ENCODE measurements at places on chromosomes 1 and 21. TPM values are rescaled to one million over a fixed set of nuclear protein-coding genes. Genes with fewer than 3 reads are reported as not detected.

DNA sequence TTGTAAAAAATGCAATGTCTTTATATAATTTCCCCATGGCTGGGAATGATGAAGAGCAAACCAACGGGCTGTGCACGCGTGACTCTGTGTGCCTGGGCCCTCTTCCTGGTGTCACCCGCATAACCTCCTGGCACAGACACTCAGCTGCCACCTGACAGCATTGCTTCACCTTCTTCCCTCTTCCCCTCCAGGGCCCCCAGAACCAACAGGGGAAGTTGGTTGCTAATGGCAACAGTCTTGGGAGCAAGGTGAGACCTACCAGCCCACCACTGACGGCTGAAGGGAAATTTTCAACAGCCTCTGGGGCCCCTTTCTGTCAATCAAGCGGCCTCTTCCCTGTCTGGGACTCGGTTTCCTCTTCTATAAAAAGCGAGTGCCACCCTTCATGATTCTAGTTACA lies 33.2 kb downstream of the SSBP3 start:
- DNase-seq, result peak; percentile 47
- H3K4me1 ChIP-seq, result peaks cover 50% of the 10 kb centered on the region
- H3K36me3 ChIP-seq, result no peaks in the 10 kb centered on the region
- H3K27ac ChIP-seq, result no peak overlapping the region

CD84 gene
- polyA plus RNA-seq, result 58.1 TPM

DNA sequence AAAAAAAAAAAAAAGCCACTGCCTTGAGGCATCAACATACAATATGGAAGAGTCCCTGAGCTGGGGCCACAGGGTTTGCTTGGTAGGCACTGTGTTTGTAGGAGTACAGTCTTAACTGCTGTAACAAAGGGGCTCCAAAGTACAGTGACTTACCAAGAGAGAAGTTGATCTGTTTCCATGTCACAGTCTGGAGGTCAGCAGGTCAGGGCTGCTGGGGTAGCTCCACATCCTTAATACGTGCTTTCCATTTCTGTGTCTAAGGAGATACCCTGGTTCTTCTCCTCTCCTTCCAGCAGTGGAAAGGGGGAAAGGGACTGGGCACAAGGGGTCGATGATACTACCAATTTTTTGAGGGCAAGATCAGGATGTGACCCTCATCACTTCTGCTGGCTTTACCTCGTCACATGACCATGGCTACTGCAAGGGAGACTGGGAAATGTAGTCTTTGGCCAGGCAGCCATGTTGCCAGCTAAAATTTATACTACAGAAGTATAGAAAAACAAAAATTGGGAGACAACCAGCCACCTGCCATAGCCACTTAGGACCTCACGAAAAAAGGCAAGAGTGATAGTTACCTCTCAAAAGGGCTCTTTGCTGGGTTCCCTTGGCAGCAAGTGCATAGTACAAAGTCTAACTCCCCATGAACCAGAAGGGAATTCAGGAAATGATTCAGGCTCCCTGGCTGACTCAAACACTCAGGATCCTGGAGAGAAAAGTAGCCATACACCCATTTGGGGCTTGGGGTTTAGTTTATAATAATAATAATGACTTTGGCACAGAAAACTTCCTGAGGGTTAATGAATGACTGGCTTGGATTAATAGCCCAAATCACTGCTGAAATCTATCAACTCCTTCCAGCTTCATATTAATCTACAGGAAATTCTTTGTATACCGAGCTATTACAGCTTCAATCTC lies 52.7 kb upstream of the ATP5PO start:
- H3K4me1 ChIP-seq, result no peaks in the 10 kb centered on the region
- H3K4me3 ChIP-seq, result no peak overlapping the region
- H3K27ac ChIP-seq, result no peak overlapping the region
- DNase-seq, result peak; percentile 41

SLFNL1 gene
- polyA plus RNA-seq, result 0.44 TPM

LRRIQ3 gene
- 1.3 TPM for polyA plus RNA-seq

IFFO2 gene
- 3.2 TPM for polyA plus RNA-seq

GRCh38 chr1:178092878-178093493 lies 918 bp upstream of the RASAL2 start:
- DNase-seq, result no peak
- no peak overlapping the region for H3K4me3 ChIP-seq
- H3K36me3 ChIP-seq, result no peaks in the 10 kb centered on the region
- peaks cover 3% of the 10 kb centered on the region for H3K4me1 ChIP-seq
- no peak overlapping the region for H3K27ac ChIP-seq

DNA sequence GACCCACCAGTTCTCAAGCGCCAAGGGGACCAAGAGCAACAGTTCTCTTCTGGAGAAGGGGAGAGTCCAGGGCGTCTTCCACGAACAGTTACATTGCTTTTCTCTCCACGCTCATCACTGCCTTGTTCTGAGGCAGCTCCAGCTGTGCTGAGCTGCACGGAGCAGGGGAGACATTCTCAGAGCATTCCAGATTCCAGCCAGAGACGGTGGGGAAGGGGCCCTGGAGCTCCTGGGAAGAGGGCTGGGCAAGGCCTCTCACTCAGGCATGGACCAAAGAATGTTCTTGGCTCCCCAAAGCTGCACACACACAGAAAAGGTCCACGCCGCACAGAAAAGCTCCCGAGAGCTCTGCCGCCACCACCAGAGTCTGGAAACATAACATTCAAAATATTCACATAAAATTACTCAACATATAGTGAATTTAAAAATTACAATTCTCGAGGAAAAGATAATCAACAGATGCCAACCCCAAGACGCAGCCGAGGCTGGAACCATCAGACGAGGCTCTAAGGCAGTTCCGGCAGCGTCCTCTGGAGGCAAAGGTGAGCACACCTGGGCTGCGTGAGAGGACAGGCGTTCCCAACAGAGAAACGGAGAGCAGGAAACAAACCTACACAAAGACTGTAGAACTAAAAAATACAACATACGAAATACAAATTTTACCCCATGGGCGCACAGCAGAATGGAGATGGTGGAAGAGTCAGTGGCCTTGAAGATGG lies 40.5 kb downstream of the UBE2G2 start:
- H3K27me3 ChIP-seq, result no peaks in the 10 kb centered on the region
- no peak for DNase-seq
- H3K27ac ChIP-seq, result no peak overlapping the region
- H3K36me3 ChIP-seq, result no peaks in the 10 kb centered on the region

OR2G3 gene
- polyA plus RNA-seq, result not detected

LRRC53 gene
- not detected for polyA plus RNA-seq

DNA sequence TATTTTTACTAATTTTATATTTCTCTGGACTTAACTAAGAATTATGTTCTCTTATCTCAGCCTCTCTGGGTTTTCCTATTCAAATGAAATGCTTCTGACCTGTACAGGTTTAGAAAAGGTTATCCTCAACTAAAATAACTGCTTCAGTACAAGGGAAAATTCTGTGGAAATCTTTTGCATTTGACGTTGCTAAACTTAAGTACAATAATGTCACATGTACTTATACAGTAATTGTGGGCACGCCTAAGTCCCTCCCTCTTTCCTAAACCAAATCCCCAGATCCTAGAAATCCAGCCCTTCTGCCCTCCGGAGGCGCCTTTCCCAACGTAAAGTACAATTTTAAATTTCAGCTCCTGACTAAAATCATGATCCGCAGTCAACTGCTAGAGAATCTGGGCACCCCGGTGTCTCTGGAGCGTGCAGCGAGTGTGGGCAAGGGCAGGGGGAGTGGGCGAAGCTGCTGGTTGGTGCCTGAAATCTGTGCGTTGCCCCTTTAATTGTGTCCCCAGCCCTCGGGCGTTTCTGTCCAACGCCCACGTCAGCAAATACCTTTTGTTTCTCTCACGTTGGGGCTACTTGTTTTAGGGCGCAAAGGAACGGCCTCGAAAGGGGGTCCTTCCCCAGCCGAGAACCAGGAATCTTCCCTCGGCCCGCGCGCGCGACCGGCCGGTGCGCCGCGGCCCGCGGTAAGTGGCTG lies at the start of gene ZBTB8A:
Gene ZBTB8A (plus strand): TSS at position 541 of the 697 bp plus-strand sequence. CDS start 53,505 bp downstream, outside the sequence.
- H3K27me3 ChIP-seq, result peaks cover 20% of the 10 kb centered on the region
- H3K4me3 ChIP-seq, result peak within 1 kb of the TSS; percentile 32

DNA sequence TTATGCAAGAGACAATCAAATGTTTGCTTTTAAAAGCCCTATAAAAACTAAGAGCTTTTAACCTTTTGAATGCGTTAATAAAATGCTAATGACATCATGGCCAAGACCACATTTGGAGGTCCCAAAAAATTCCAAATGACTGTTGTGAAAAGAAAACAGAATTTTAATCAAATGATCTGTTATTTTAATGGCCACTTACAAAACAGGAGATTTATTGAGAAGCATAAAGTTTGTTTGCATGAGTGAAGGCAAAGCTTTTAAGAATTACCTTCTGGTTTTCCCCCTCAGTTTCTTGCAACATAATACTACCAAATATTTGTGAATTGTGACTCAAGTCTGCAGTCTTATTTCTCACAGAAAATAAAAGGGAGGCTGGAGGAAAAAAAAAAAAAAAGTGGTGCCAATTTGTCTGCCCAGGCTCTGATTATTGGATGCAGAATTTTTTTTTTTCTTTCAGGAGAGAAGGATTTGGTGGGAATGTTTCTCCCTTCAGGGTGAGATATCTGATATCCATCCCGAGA lies 60.7 kb downstream of the GORAB start:
- H3K4me3 ChIP-seq, result no peak overlapping the region
- DNase-seq, result no peak
- H3K27me3 ChIP-seq, result peaks cover 3% of the 10 kb centered on the region
- H3K36me3 ChIP-seq, result no peaks in the 10 kb centered on the region
- H3K4me1 ChIP-seq, result no peaks in the 10 kb centered on the region

GRCh38 chr21:42393443-42393950 lies 2.4 kb downstream of the TMPRSS3 start:
- no peak overlapping the region for H3K27ac ChIP-seq
- H3K36me3 ChIP-seq, result no peaks in the 10 kb centered on the region
- DNase-seq, result no peak
- H3K27me3 ChIP-seq, result no peaks in the 10 kb centered on the region

DNMT3L gene
- not detected for polyA plus RNA-seq

GRCh38 chr1:2379733-2380404 lies 11.5 kb downstream of the MORN1 start:
- H3K36me3 ChIP-seq, result no peaks in the 10 kb centered on the region
- DNase-seq, result no peak
- H3K4me1 ChIP-seq, result peaks cover 11% of the 10 kb centered on the region
- H3K4me3 ChIP-seq, result no peak overlapping the region

CR1L gene
- not detected for polyA plus RNA-seq

- H3K4me3 ChIP-seq, result no peak overlapping the region
- no peaks in the 10 kb centered on the region for H3K27me3 ChIP-seq
- no peaks in the 10 kb centered on the region for H3K4me1 ChIP-seq
- H3K27ac ChIP-seq, result no peak overlapping the region
- H3K36me3 ChIP-seq, result no peaks in the 10 kb centered on the region
Measured at GRCh38 chr1:214076708-214077065, 88.9 kb downstream of the PROX1 start.

- peaks cover 41% of the 10 kb centered on the region for H3K4me1 ChIP-seq
- H3K36me3 ChIP-seq, result no peaks in the 10 kb centered on the region
- H3K4me3 ChIP-seq, result no peak overlapping the region
- H3K27ac ChIP-seq, result no peak overlapping the region
- DNase-seq, result no peak
Measured at GRCh38 chr1:234929369-234929768, 199.3 kb downstream of the TOMM20 start.

DNA sequence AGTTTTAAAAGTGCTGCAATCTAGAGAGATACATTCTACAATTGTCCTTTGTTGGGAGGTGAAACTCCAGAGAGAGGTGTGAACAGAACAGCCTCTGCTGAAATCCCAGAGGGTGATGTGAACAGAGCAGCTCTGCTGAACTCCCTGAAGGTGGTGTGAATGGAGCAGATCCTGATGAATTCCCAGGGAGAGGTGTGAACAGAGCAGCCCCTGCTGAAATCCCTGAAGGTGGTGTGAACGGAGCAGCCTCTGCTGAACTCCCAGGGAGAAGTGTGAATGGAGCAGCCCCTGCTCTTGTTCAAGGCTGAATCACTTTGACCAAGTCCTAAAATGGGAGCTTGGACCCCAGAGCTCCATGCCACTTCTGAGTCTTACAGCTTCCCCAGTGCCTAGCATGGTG lies 94.7 kb downstream of the LACTBL1 start:
- no peaks in the 10 kb centered on the region for H3K36me3 ChIP-seq
- no peak overlapping the region for H3K4me3 ChIP-seq
- DNase-seq, result no peak
- H3K27ac ChIP-seq, result no peak overlapping the region

CXADR gene
- polyA plus RNA-seq, result 0.81 TPM

DNA sequence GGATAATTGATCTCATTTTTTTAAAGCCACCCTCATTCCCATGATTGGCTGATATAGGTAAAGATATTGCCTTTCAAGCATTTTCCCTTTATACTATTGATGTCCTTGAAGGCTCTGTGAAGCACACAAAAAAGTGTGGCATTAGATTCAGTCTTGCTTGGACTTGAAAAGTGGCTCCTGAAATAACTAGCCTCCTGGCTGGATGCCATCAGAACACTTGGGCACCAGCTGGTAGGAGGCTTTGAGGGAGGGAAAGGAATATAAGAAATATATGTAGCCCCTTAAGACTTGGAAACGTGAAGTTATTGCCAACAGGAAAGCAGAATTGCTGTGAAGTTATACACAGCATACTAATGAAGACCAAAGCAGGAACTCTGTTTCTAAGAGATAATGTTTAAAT lies 14.1 kb downstream of the MTR start:
- DNase-seq, result no peak
- no peaks in the 10 kb centered on the region for H3K27me3 ChIP-seq
- H3K4me1 ChIP-seq, result no peaks in the 10 kb centered on the region
- H3K27ac ChIP-seq, result no peak overlapping the region
- no peak overlapping the region for H3K4me3 ChIP-seq

LCE3E gene
- not detected for polyA plus RNA-seq

GRCh38 chr1:151277249-151277648 lies 4.8 kb upstream of the ZNF687 start:
- DNase-seq, result no peak
- no peaks in the 10 kb centered on the region for H3K36me3 ChIP-seq
- H3K4me1 ChIP-seq, result peaks cover 6% of the 10 kb centered on the region
- no peak overlapping the region for H3K27ac ChIP-seq
- H3K4me3 ChIP-seq, result no peak overlapping the region

CHAF1B gene
- polyA plus RNA-seq, result 2.4 TPM

DNA sequence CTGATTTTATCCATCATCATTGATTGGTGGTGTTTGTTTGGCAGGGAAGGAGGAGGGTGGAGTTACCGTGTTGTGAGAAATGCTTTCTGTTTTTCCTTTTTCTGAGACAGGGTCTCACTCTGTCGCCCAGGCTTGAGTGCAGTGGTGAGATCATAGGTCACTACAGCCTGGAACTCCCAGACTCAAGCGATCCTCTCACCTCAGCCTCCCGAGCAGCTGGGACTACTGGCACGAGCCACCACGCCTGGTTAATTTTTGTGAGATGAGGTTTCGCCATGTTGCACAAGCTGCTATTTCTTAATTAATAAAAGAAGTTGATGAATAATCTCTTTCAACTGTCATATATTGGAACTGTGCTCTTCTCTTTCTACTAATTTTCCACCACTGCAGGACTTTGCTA lies 44.3 kb downstream of the HUNK start:
- H3K4me1 ChIP-seq, result no peaks in the 10 kb centered on the region
- no peak for DNase-seq
- H3K27ac ChIP-seq, result no peak overlapping the region
- no peak overlapping the region for H3K4me3 ChIP-seq
- no peaks in the 10 kb centered on the region for H3K36me3 ChIP-seq

DNA sequence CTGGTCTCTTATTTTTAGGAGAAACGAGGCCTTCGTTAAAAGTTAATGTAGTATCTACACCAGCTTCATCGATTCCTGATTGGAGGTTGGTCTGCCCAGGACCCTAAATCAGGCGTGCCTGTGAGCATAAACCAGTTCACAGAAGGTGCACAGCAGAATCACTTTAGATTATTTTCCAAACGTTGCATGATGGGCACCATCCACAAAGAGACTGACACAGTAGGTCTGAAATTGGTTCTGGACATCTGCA lies 256 bp upstream of the TARBP1 start:
- H3K4me1 ChIP-seq, result peaks cover 30% of the 10 kb centered on the region
- no peak for DNase-seq
- no peaks in the 10 kb centered on the region for H3K27me3 ChIP-seq
- peak overlapping the region; percentile 58 for H3K27ac ChIP-seq

SH3BGR gene
- polyA plus RNA-seq, result 1.6 TPM
